ENCODE measurements at places on chromosomes 12 and 14.

- DNase-seq = no peak
Measured at GRCh38 chr14:101772770-101773169, 11.3 kb downstream of the PPP2R5C start.

- no peak for DNase-seq
Measured at GRCh38 chr14:64625386-64626232, 75.8 kb downstream of the PPP1R36 start.

- DNase-seq = no peak
Measured at GRCh38 chr12:42990387-42990786, 400.8 kb upstream of the PRICKLE1 start.

GRCh38 chr14:72788255-72788654 is 105.6 kb downstream of the DPF3 start:
- peak; percentile 1 for DNase-seq

DNA sequence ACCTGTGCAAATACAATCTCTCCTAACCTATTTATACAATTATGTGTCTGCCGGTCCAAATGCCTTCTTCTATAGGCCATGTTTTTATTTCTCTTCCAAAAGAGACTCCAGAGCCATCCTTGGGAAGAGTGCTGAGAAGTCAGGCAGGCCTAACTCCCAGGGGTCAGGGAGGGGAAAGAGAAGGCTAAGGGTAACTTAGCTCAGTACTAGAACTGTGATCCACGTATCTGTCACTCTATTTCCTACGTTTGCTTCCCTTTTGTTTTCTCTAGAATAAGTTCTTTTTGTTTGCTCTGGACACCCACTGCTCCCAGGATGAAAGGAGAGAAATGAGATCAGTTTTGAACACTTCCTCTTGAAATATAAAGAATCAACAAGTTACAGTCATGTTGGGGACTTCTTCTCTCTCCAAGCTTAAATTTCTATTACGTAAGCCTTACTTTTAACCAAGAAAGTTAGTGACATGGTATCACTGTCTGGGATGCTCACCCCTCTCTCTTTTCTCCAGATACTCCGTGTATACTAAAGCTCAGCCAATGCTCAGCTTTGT is 79.2 kb downstream of the DAD1 start:
- DNase-seq = no peak

DNA sequence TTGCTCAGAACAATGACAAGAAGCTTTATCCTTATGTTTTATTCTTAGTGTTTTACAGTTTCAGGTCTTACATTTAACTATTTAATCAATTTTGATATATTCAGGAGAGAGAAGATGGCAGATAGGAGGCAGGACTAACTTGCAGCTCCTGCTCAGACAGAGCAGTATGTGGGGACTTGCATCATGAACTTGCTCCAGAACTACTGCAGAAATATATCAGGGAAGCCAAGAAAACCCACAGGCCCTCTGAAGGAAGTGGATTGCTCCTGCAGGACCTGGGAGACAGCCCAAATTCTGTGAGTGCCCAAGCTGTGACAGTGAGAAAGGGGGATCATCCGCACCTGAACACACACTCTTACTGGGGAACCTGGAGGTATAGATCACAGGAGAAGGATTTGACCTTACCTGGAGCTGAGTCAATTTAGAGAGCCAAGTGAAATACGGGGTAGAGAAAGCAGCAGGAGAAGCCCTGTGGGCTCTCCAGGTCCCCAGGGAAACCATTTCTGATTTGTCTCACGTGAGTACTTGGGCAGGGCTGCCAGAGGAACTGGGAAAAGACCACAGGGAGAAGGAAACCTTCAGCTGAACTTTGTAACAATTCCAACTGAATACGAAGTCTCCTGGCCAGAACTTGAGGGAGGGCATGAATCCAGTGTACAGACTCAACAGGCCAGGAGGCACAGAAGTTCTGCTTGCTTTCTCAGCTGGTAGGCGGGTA is 28.9 kb upstream of the TSPAN8 start:
- DNase-seq = no peak

All from OCI-M1 (cell line).